ENCODE measurements at places on chromosomes 7 and 10.
A peak's percentile ranks its signal among the peaks of the same experiment; 100 is the strongest.

- DNase-seq, result no peak
Observed at GRCh38 chr7:66682350-66683093, 53.8 kb downstream of the KCTD7 start.

DNA sequence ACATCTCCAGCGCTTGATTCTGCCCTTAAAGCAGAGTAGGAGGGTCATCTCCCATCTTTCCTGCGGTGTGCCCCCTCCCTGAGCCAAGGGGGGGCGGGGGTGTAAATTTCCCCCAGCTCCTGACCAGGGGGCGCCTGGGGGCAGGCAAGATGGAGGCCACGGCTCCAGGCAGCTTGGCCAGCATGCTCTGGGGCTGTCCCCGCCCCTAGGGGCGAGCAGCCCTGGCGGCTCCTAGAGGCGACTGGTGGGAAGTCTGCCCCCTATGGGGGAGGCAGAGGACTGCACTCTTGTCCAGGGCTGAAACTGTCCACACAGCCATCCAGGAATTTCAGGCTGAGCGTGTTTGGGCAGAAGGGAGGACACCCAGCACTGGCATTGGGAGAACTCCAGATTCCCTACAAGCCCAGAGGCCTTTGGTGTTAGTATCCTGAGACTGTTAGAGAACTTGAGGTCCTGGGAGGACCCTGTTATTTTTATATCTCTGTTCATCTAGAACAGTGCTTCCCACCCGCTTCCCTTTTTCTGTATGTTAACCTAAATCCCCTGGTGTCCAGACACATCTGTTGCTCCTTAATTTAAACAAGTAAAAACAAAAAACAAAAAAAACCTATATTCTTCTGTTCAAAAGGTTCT, 4.6 kb downstream of the STRA8 start:
- DNase-seq, result no peak

DNA sequence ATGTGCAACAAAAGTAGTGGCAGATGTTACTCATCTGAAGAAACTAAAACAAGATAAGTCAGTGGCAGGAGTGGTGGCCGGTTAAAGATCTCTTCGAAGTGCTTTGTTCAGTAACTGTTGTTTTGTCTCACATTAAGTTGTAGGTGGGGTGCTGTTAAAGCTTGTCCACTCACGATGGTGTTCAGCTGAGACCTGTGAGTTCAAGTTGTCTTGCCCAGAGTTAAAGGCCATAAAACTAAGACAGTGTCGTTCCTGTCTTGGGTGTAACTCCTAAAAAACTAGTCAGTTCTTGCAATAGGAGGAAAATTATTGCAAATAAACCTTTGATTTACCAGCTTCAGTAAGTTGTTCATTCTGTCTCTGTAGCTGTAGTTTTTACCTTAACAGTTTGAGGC, 857 bp upstream of the FOXP2 start:
- no peak for DNase-seq

GRCh38 chr7:130956417-130957136, 222.6 kb upstream of the KLF14 start:
- no peak for DNase-seq

- DNase-seq, result peak; percentile 99
Observed at GRCh38 chr10:30736685-30737232, 107.2 kb upstream of the LYZL2 start.

GRCh38 chr10:29120216-29120615, 168.7 kb upstream of the LYZL1 start:
- no peak for DNase-seq

DNA sequence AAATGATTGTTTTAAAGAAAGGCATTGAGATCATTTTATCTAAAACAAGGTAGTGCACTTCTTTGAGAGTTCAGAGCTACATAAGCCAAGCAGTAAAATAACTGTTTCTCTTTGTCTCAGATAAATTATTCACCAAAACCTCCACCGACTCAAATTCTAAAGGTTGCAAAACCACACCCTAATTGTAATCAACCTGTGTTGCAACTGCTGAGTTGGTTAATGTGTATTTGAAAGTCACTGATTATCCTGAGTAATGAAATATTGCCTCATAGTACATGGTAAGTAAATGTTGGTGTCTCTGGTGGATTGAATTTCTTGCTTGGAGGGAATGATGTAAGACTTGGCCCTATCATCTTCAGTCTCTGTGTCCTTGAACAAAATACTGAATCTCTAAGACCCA, 35.9 kb upstream of the CYP2C9 start:
- DNase-seq, result no peak

- DNase-seq, result peak; percentile 67
Observed at GRCh38 chr10:76899490-76899889, 738.1 kb downstream of the KCNMA1 start.

DNA sequence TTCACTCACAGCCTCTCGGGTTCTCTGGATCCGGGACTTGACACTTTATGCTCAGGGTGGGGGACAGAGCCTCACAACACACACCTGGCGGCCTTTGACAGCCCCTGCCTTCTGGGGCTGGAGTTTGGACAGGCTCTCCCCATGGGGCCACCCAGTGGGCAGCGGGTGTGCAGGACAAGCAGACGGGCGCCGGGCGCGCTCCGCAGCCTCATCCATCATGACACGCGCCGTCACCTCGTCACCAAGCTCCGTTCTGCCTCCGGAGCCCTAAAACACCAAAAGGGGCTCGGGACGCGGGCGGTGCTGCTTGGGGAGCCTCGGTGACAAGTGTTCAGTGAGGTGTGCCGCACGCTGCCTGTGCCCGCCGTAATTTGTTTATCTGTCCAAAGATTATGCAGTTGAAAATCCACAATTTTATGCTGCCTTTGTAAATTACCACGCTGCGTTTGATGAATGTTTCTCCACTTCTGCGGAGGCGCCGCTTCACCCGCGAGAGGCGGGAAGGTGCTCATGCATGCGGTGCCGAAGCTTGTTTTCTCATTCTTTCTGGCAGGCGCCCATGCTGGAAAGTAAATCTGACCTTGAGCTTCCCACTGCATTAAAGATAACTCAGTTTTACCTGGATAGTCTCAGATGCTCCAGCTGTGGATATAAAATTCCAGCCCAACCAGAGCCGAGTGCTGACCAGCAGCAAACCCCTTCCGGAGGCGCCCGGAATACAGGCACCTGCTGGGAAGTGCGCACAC, 6.2 kb downstream of the NKX6-2 start:
- DNase-seq, result no peak

GRCh38 chr7:101156277-101156676, 2.0 kb downstream of the AP1S1 start:
- no peak for DNase-seq

DNA sequence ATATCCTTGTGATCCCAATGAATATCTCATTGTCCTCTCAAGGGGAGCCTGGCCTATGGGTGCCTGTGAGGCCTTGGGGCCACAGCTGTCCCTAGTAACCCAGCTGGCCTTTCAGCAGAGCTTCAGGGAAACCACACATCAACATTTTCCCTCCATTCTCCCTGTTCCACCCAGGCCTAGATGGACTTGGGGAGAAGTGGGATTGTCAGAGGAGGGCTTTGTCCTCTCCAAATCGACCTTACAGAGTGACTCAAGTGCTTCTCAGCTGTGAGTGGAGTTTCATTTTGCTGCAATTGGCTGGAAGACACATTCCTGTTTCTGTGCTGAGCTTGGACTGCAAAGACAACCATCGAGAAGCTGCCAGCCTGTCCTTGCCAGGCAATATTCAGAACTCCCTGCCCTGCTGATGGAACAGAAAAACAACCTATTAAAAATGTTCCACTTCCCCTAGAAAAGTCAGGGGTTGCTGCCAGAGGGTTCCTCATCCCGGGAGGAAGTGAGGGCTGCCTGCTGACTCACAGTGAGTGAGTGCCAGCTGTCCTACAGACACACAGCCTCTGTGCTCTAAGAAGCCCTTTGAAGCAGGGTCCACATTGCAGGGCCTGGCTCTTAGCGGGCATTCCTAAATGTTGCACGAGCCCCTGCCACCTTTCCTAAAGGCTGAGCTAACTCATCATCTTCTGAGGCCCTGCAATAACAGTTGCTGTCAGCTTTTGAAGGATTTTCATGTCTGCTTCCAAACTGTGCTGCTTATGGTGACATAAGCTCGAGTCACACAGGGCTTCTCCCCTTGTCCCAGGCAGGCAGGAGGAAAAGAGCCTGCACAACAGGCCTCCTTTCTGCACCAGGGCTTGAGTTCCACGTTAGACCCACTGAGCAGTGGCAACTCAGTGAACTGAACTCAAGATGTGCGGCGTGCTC, 20.5 kb downstream of the STRA8 start:
- peak; percentile 10 for DNase-seq

GRCh38 chr7:96707901-96708774, 1.5 kb downstream of the SEM1 start:
- peak; percentile 7 for DNase-seq

- no peak for DNase-seq
Observed at GRCh38 chr7:35697414-35698175, 2.7 kb upstream of the HERPUD2 start.

GRCh38 chr10:71239946-71240795, 27.8 kb downstream of the UNC5B start:
- DNase-seq, result no peak

- DNase-seq, result no peak
Observed at GRCh38 chr10:26064106-26064505, 130.1 kb downstream of the MYO3A start.

DNA sequence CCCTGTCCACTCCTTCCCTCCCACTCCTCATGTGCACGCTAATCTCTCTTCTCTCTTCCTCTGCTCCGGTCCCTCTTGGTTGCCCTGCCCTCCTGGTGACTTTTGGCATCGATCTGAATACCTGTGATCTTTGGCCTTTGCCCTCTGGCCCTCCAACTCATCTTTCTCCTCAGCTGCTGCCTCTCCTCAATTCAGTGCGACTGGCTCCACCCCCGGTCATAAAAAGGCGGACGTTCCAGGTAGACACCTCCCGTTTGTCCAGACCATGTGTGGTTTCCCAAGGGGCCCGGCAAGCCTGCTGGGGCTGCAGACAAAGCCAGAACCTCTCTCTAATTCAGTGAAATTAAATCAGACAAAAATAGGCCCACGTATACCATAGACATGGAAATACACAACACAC, 96.8 kb downstream of the COL13A1 start:
- DNase-seq, result no peak

DNA sequence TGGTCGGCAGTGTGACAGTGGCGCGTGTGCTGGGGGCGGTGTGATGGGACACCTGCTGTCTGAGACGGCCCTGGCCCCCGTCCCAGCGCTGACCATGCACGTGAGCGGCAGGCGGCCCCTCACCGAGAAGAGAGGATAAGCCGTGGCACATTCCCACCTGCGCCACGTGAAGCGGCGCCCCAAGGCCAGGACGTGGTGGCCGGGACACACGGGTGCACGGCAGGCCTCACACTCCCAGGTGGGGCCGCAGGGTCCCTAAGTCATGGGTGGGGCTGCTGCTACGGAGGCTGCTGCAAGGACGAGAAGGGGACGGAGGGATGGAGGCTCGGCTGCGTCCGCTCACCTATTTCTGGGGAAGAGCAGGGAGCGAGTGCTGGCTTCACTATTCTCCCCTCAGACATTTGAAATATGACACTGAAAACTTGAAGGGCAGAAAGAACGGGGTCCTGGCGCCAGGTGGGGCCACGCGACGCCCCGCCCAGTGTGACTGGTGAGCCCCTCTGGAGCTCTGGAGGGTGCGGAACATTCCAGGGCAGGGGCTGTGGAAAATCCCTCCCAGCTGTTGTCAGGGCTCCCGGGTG, 7.5 kb downstream of the CYP2W1 start:
- no peak for DNase-seq

Measured in AG09319 (cell line).